PC-9 (cell line): ENCODE measurements at places on chromosomes 2 and 18. TPM values are rescaled to one million over a fixed set of nuclear protein-coding genes. Genes with fewer than 3 reads are reported as not detected.

- H3K27ac ChIP-seq = no peak overlapping the region
- no peak overlapping the region for H3K4me3 ChIP-seq
- no peaks in the 10 kb centered on the region for H3K4me1 ChIP-seq
Observed at GRCh38 chr18:39462436-39462835, 1896.8 kb upstream of the CELF4 start.

- no peaks in the 10 kb centered on the region for H3K4me1 ChIP-seq
- no peak overlapping the region for H3K4me3 ChIP-seq
- 0 out of 2 replicates have a peak, but pooled peaks cover 6% of the 10 kb centered on the region for H3K27me3 ChIP-seq
- no peak for DNase-seq
- H3K27ac ChIP-seq = no peak overlapping the region
Observed at GRCh38 chr2:175619179-175620045, 382.7 kb downstream of the LNPK start.

- DNase-seq = peak; percentile 26
- peak overlapping the region; percentile 31; the same call in 1 of the 2 replicates for H3K4me3 ChIP-seq
- H3K27me3 ChIP-seq = no peaks in the 10 kb centered on the region
- H3K36me3 ChIP-seq = no peaks in the 10 kb centered on the region
Observed at GRCh38 chr18:51235009-51235789, 37.7 kb upstream of the MEX3C start.

GRCh38 chr2:232328516-232329460 lies 49.8 kb upstream of the ALPP start:
- no peak for DNase-seq
- no peaks in the 10 kb centered on the region for H3K36me3 ChIP-seq

DNA sequence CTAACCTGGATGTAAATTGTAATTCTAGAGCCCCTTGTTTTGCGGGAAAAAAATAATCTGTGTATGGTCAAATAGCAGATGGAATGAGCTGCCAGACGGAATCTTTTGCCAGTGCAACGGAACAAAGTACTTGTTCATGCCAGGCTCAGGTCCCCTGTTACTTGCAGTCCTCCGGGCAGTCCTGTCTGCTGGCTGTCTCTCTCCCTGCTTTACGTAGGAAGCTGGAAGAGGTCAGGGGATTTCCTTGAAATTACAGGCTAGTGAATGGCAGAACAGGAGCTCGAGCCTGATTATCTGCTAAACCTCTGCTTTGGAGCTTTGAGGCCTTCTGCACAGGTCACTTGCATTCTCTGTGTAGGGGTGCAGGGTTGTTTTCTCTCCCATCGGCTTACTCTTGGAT lies 54.8 kb downstream of the LRRFIP1 start:
- H3K36me3 ChIP-seq = no peaks in the 10 kb centered on the region
- H3K4me1 ChIP-seq = peaks cover 49% of the 10 kb centered on the region
- H3K4me3 ChIP-seq = no peak overlapping the region
- H3K27me3 ChIP-seq = no peaks in the 10 kb centered on the region

DNA sequence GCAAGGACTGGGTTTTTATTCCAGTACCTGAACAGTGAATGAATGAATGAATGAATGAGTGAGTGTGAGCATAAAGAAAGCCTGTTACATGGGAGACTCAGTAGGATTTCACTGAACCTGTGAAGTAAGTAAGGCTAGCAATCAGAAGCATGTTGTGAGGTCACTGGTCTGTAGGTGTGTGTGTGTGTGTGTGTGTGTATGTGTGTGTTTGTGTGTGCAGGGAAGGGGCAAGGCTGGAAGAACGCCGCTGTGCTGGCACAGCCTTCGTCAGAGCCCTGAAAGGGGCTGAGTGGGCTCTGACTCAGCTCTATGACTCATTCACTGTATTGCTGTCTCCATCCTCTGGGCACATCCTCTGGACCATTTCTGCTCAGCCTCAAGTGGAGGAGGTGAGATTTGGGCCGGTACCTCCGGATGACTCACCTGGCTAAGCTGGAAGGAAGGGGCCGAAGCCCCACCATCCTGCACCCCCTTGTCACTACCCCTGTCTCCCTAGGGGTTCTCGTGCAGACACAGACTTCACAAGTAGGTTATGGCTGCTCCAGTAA lies 51.4 kb upstream of the MRPL33 start:
- H3K27ac ChIP-seq = peak overlapping the region; percentile 92
- peak; percentile 67 for DNase-seq
- no peaks in the 10 kb centered on the region for H3K36me3 ChIP-seq
- H3K27me3 ChIP-seq = no peaks in the 10 kb centered on the region

- no peaks in the 10 kb centered on the region for H3K36me3 ChIP-seq
- no peak for DNase-seq
- H3K4me1 ChIP-seq = no peaks in the 10 kb centered on the region
Observed at GRCh38 chr2:173999272-173999671, 34.1 kb upstream of the SP3 start.

The MATN3 gene
- total RNA-seq = 1.0 and 1.9 TPM in 2 replicates

The SH3BP4 gene
- total RNA-seq = 131 and 135 TPM in 2 replicates

DNA sequence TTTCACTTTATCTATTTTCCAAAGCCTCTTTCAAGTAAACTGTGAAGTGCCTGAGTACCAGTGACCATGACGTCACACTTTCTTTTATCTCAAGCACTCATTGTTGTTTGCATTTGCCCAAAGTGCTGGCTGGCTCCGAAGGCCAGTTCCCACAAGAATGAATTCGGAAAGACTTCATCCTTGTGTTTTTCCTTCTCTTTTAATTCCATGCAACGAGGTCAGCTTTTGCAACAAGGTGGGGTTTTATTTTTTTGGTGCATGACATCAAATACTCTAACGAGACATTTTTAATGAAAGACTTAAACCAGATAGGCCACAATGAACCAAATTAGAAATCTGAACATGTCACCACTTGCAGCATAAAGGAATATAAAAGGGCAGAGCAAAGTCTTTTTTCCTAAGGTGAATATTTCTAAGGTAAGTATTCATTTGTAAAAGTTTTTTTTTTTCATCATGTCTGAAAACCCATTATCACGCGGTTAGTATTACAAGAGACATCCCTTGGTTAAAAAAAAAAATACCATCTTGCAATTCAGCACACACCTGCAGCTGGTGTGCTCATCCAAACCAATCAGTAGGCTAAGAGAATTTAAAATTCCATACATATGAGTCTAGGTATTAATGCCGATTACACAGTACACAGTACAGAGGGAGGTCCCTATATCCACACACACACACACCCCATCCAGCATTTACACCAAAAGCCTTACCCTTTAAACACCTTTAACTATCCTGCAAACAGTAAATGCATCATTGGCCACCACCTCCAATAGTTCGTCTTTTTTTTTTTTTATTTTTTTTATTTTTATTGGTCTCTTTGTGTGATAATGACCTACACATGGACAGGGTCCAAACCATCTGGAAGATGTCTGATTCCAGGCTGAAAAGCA lies 2.3 kb downstream of the ARL4C start:
- no peaks in the 10 kb centered on the region for H3K27me3 ChIP-seq
- DNase-seq = peak; percentile 83
- H3K4me3 ChIP-seq = peak overlapping the region; percentile 91
- H3K36me3 ChIP-seq = peaks cover 28% of the 10 kb centered on the region
